ENCODE measurements at places on chromosomes 7 and 10.

DNA sequence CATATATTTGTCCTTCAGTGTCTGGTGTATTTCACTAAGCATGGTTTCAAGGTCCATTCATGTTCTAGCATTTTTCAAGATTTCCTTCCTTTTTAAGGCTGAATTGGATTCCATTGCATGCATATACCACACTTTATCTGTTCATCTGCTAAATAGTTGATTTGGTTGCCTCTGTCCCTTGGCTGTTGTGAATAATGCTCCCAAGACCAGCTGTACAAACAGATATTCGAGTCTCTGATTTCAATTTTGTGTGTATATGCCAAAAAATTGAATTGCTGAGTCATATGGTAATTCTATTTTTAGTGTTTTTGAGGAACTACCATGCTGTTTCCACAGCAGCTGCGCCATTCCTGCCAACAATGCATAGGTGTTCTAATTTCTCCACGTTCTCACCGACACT is 216.4 kb downstream of the NRG3 start:
- DNase-seq: no peak

GRCh38 chr7:70569335-70569819 is 562.6 kb upstream of the GALNT17 start:
- DNase-seq: no peak

DNA sequence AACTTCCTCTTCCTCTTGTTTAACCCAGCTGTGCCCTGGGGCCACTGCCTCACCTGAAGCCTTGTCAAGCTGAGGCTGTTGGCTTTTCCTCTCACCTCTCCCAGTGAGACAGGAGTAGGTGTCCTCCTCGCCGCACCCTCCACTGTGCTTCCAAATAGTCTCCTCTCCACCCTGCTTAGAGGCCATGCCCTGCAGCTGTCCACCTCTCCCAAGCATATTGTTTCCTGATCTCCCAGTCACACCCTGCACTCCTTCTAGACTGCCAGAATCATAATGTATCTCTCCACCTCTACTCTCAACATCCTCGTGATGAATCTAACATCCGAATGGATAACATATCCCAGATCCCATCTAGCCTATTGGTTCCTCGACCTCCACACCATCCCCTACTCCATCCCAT is 196.3 kb upstream of the GHITM start:
- no peak for DNase-seq

- DNase-seq: no peak
Observed at GRCh38 chr7:140416560-140416959, 12.7 kb downstream of the RAB19 start.

GRCh38 chr10:28036587-28036986 is 37.7 kb upstream of the ODAD2 start:
- no peak for DNase-seq

DNA sequence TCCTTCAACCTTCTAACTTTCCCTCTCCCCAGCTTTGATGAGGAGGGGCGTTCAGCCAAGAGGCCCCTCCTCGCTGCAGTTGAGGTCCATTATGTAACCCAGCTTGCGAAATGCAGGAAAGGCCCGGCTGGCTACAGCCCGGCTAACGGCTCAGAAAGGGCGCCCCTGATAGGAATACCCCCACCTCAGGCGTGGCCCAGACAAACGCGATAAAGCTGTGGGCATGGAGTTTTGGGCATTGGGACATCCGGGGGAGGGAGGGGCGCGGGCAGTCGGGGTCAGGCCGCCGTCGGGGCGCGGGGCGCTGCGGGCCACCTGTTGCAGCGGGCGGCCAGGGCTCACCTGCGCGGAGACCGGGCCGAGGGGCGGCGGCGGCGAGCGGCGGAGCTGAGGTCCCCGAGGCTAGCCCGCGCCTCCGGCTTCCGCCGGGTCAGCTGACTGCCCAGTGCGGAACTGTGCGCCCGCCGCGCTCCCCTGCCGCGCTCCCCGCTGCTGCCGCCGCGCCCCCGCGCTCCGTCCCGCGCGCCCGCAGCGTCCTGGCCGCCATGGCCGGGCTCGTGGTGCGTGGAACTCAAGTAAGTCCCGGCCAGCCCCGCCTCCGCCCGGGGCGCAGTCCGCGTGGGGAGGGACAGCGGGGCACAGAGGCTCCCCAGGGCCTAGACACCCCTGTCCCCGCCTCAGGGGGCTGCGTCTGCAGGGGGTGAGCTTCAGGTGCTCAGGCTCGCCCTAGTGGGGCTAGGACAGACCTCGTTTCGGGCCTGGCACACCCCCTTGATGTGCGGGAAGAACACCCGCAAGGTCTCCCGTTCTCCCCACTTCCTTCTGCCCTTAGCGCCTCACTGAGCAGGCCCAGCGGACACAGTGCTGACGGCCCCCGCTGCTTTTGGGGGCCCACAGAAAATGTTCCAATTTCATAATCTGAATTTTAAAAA is at the start of gene LRMDA:
LRMDA (plus strand) TSS at position 445 of the 932 bp plus-strand sequence.
- no peak for DNase-seq

GRCh38 chr7:44977304-44977958 is 1.4 kb downstream of the MYO1G start:
- DNase-seq: no peak

DNA sequence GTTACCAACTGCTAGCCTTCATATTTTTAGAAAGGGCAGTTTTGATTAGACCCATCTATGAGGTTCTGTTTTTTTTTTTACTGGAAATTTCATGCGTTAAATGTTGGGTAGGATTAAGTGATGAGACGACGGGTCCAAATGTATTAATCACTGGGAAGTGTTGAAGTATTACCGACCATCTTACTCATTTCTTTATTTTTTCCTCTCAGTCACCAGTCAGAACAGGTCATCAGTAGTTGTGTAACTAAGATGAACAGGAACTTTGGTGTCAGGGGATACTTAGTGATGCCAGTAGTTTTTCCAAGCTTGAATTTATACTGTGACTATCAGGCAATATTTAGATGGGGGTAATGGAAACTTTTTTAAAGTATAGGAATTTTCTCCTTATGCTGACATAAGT is 14.2 kb downstream of the TFAM start:
- DNase-seq: no peak

- peak; percentile 40 for DNase-seq
Observed at GRCh38 chr10:108204528-108205305, 1040.2 kb upstream of the SORCS1 start.

DNA sequence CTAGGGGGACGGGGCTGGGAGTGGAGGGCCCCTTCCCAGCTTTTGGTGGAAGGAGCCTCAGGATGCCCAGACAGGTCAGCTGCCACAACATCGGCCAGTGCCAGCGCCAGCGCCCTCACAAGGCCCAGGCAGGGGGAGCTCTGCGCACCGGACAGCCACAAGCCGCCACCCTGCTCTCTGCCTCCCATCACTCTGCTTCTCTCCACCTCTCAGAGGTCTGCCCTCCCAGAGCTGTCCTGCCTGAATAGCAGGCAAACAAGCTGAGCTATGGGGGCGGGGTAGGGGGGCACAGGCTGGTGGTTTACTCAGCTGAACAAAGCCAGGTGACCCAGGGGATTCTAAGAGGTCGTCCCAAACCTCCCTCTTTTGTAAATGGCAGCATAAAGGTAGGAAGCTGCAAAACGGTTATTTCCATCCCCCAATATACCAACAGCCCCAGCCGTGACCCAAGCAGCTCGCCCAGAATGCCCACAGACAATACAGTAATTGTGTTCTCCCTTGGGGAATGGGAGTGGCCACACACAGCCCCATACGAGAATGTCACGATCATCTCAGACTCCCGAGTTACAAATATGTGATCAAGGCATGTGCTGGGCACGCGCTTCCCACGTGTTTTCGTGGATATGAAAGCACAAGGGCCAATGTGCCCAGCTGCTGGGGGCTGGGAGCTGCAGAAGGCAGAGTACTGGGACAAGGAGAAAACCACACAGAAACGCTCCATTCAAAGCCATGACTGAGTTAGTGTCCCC is 19.7 kb downstream of the FAM53B start:
- DNase-seq: no peak

- no peak for DNase-seq
Observed at GRCh38 chr7:38178695-38179344, 775 bp downstream of the STARD3NL start.

- DNase-seq: no peak
Observed at GRCh38 chr10:43002596-43002995, 74.3 kb upstream of the RET start.

DNA sequence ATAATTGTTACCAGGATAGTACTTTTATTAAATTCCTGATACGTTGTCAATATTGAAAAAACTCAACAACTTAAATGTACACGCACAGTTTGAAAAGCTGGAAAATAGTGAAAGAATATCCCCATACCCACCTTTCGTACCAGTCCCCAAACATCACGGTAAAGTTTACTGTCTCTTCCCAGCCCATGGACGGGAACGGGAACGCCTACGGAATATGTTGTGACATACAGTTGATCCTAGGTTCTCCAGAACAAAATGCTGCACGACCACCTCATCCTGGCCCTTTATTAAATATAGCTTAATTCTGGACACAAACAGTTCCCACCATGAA is 527 bp upstream of the BCAP29 start:
- no peak for DNase-seq

DNA sequence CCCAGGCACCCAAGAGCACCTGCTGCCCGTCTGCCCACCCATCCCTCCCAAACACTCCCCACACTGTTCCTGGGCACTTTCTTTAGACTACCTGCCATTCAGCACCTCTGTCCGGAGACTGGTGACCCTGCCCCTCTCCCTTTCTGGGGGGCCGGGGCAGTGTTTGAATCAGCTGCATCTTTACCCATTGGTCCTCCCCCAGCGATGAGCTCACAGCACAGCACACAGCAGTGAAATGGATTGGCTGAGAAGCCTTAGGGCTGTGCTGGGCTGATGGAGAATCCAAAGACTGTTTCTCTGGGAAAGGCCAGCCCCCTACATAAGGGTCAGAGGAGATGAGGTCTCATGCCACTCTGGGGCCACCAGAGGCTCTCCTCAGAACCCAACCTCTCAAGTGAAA is 40.2 kb downstream of the VWA2 start:
- no peak for DNase-seq

DNA sequence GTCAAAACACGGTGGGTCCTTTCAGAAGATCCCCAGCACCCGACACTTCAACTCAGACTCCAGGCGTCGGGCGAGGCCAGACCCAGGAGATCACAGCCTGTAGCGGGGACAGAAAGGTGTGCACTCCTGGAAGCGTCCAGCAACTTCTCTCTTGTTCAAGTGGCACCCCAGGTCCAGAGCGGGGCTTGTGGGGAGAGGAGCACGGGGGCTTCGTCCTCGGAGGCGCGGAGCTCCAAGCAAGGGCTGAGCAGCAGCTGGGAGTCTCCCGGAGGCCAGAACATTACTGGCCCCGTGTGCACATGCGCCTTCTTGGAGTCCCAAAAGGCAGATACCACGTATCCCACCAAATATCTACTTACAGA is 54.9 kb downstream of the ZRANB1 start:
- DNase-seq: no peak

- no peak for DNase-seq
Observed at GRCh38 chr10:35368485-35369048, 32.3 kb downstream of the CCNY start.

DNA sequence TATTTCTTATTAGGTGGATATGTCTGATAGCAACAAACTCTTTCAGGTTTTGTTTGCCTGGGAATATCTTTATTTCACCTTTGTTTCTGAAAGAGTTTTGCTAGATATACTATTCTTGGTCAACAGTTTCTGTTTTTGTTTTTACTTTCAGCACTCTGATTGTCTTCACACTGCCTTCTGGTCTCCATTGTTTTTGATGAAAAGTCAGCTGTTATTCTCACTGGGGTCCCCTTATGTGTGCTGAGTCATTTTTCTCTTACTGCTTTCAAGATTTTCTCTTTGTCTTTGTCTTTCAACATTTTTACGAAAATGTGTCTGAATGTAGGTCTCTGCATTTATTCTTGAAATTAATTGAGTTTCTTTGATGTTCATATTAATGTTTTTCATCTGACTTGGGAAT is 15.2 kb upstream of the RASSF4 start:
- DNase-seq: no peak

DNA sequence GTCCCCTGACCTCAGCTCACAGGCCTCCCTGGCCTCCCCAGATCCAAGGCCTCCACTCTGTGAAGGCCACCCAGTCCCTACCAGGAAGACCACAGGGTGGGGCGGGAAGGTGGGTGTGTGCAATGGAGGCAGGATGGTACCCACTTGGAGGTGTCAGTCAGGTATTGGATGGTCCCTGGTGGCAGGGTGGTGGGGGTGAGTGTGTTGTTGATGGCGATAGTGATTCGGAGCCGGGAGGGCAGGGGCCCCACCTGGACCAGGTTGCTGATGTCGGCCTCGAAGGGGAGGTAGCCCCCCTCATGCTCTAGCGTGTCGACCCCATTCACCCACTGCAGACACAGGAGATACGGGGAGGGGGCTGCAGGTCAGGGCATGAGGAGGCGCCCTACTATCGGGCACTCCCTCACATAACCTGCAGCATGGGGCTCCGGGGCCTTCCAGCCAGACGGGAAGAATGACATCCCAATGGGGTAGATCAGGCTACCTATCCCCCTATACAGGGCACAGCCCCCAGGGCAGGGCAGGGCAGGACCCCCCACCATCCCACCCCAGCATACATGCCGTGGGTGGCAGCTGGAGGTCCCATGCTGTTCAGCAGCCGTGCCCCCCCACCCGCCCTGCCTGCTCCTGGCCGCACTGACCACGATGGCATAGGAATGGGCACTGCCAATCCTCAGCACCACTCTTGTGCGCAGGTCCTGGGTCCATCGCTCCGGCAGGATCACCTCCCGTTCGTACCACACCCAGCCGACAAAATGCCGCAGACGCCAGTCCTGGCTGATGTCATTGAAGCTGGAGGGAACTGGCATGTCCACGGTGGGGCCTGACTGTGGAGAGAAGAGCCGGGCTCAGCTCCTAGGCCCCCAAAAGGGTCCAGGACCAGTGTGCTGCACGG is 2.2 kb downstream of the GUSB start:
- no peak for DNase-seq

- no peak for DNase-seq
Observed at GRCh38 chr10:62632071-62632809, 172.3 kb upstream of the ADO start.

DNA sequence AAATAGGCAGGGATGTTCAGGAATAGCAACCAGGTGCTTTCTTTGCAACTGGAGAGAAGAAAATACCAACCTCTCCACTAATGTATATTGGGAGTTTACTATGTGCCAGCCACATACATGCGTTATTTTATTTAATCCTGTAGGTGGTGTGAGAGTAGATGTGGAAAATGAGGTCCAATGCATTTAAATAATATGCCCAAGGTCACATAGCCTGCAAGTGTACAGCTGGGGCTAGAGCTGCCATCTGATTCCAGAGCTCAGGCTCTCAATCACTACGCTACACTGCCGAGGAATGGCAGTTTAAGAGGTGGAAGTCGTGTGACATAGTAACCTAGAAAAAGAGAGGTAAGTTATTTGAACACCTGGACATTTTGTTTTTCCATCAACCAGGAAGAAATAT is 277.0 kb downstream of the EXOC4 start:
- peak; percentile 13 for DNase-seq

GRCh38 chr7:108263425-108263824 is 133.3 kb upstream of the LAMB4 start:
- DNase-seq: no peak
